WTC11 (cell line): ENCODE measurements at places on chromosomes 4 and X. TPM values are rescaled to one million over a fixed set of nuclear protein-coding genes. Genes with fewer than 3 reads are reported as not detected.

The SEPTIN11 gene
- 99.8 to 125 TPM (median 103 TPM) in 3 replicates for total RNA-seq

The DUSP21 gene
- total RNA-seq: not detected in 3 replicates

The FMR1NB gene
- not detected in 3 replicates for total RNA-seq

The TMPRSS11B gene
- total RNA-seq: not detected in 3 replicates

The TEX13D gene
- total RNA-seq: not detected in 3 replicates

The SNX12 gene
- 69.4 to 79.6 TPM (median 74.2 TPM) in 3 replicates for total RNA-seq

The SSX4B gene
- 0.17 TPM in 1 of 3 replicates, not detected in the others for total RNA-seq

The MAGEA2B gene
- 12.3 to 13.8 TPM (median 13.7 TPM) in 3 replicates for total RNA-seq

The FAT1 gene
- 155 to 172 TPM (median 162 TPM) in 3 replicates for total RNA-seq

The DKK2 gene
- total RNA-seq: 0.07 TPM in 1 of 3 replicates, not detected in the others

The REELD1 gene
- not detected in 3 replicates for total RNA-seq

The SPANXN3 gene
- total RNA-seq: not detected in 3 replicates

The NRK gene
- total RNA-seq: 3.1 to 5.7 TPM (median 4.9 TPM) in 3 replicates

The TRO gene
- 39.6 to 51.0 TPM (median 41.6 TPM) in 3 replicates for total RNA-seq

The AFF2 gene
- 6.0 to 7.6 TPM (median 6.9 TPM) in 3 replicates for total RNA-seq

The AMER1 gene
- 9.4 to 9.9 TPM (median 9.4 TPM) in 3 replicates for total RNA-seq

The POU3F4 gene
- total RNA-seq: 3.3 to 3.6 TPM (median 3.6 TPM) in 3 replicates

The EFHC2 gene
- 2.1 to 2.8 TPM (median 2.7 TPM) in 3 replicates for total RNA-seq

The MAGEC3 gene
- not detected in 3 replicates for total RNA-seq

The MTHFD2L gene
- total RNA-seq: 9.4 to 10.6 TPM (median 10.5 TPM) in 3 replicates

The PLS3 gene
- 82.2 to 96.7 TPM (median 83.8 TPM) in 3 replicates for total RNA-seq
